ENCODE measurements at places on chromosomes 12 and 14. TPM values are rescaled to one million over a fixed set of nuclear protein-coding genes. Genes with fewer than 3 reads are reported as not detected.

The RNASE7 gene
- total RNA-seq: not detected

The CMKLR1 gene
- total RNA-seq: 0.66 TPM

The INHBC gene
- not detected for total RNA-seq

The NFATC4 gene
- total RNA-seq: 46.4 TPM

GRCh38 chr14:66509874-66510273 is 1.9 kb downstream of the GPHN start:
- DNase-seq: no peak

DNA sequence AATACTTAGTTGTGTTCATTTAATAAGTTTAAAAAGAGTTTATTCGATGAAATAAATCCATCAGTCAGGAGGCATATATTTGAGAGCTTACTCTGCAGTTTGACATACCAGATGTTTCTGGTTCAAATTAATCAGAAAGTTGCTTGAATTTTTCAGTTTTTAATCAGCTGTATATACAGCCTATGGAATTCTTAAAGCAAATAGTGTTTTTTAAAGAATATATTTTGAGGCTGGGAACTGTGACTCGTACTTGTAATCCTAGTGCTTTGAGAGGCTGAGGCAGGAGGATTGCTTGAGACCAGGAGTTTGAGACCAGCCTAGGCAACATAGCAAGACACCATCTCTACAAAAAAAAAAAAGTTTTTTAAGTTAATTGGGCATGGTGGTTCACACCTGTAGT is 112.1 kb downstream of the MON2 start:
- DNase-seq: no peak

GRCh38 chr14:22668417-22668816 is 24.3 kb upstream of the OR6J1 start:
- DNase-seq: no peak

DNA sequence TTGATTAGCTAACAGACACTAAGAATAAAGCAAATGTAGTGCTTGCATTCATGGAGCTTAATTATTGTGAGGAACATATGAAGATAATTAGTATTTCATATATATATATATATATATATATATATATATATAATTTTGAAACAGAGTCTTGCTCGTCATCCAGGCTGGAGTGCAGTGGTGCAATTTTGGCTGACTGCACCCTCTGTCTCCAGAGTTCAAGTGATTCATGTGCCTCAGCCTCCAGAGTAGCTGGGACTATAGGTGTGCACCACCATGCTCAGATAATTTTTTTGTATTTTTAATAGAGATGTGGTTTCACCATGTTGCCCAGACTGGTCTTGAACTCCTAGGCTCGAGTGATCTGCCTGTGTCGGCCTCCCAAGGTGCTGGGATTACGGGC is 1091.6 kb upstream of the TMEM132C start:
- DNase-seq: no peak

All from H9 (cell line).